ENCODE measurements at places on chromosomes 2 and 18.

DNA sequence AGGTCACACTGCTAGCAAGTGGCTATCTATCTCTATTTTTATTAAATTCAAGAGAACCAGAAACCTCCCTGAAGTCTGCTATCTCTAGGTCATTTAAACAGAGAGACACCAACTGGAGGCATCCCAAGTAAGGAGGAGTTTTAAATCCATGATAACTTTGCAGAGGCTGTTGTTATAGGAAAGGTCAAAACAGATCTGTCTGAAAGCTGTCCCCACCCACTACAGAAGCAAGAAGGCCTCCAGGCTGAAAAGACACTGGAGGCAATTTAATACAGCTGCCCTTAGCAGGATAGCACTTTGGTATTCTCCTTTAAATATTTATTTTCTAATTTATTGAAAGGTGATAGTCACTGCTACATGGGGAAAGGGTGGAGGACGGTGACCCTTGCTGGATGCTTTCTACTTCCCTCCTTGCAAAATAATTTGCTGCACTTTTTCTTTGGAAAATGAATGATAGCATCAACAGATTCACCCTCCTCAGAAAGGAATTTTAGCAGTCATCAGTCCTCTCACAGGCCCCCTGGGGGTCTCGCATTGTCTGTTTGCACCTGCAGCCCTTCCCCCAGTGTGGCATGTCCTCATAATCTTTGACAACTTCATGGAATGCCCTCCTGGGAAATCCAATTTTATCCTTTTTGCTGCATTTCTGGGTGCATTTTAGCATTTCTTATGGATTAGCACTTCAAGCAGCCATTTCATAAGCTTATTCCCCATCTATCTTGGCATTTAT, 429.5 kb upstream of the TNP1 start:
- DNase-seq: no peak

GRCh38 chr2:201860636-201861066, 54.3 kb downstream of the CDK15 start:
- peak; percentile 64 for DNase-seq

- no peak for DNase-seq
Measured at GRCh38 chr2:104318001-104318665, 535.8 kb upstream of the POU3F3 start.

GRCh38 chr18:77529492-77530176, 280.0 kb downstream of the GALR1 start:
- no peak for DNase-seq

DNA sequence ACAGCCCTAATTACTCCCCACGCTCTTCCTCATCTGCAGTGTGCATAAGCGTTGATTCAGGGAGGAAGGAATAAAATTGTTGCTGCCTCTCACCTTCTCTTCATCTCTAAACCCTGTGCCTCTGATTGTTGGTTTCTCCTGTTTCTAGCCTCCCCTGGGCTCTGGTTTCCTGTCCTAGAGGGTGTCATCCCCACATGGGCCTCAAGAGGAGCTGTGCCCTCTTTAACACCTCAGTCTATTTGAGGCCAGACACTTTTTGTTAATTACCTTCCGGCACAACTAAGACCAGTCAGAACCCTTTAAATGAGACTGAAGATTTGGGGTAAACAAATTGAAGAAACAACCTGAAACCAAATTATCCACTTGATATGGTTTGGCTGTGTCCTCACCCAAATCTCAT, 9.7 kb downstream of the CTAGE1 start:
- DNase-seq: peak; percentile 1

GRCh38 chr2:71460595-71461303, 7.4 kb downstream of the DYSF start:
- DNase-seq: peak; percentile 15

GRCh38 chr2:1609040-1609439, 135.3 kb downstream of the PXDN start:
- DNase-seq: no peak

GRCh38 chr2:72041638-72042111, 106.0 kb downstream of the CYP26B1 start:
- no peak for DNase-seq

Measured in OCI-LY7 (cell line).